Left lung (tissue), 14 donors: ENCODE measurements at places on chromosomes 4 and X. TPM values are rescaled to one million over a fixed set of nuclear protein-coding genes. Genes with fewer than 3 reads are reported as not detected.

GRCh38 chr4:75325318-75325979 is 188.8 kb downstream of the RCHY1 start:
- DNase-seq: no peak

DNA sequence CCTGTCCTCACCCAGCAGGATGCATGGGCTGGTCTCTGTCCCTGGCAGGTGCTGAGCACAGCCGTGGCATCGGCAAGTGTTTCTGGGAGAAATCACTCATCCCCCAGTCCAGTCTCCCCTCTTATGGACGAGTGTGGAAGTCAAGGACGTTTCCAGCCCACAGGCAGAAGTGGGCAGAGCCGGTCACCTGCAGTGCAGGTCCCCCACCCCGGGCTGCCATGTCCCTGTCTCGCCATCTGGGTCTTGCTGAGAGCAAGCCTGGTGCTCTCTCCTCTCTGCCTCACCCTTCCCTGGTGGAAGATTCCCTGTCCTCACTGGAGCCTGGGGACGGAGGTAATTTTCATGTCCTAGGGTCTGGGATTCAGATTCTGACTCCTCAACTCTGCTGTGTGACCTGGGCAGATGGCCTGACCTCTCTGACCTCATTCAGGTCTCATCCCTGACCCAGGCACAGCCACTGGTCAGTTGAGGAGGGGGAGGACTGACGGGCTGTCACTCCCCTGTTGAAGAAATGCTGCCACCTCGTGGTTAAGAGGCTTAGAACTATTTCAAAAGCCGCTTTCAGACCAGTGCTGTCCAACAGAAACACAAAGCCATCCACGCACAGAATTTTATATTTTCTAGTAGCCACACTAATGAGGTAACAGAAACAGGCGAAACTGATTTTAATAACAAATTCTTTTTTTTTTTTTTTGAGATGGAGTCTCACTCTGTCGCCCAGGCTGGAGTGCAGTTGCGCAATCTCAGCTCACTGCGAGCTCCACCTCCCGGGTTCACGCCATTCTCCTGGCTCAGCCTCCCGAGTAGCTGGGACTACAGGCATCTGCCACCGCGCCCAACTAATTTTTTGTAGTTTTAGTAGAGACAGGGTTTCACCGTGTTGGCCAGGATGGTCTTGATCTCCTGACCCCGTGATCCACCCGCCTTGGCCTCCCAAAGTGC is 1.8 kb downstream of the CPZ start:
- DNase-seq: peak; percentile 53

DNA sequence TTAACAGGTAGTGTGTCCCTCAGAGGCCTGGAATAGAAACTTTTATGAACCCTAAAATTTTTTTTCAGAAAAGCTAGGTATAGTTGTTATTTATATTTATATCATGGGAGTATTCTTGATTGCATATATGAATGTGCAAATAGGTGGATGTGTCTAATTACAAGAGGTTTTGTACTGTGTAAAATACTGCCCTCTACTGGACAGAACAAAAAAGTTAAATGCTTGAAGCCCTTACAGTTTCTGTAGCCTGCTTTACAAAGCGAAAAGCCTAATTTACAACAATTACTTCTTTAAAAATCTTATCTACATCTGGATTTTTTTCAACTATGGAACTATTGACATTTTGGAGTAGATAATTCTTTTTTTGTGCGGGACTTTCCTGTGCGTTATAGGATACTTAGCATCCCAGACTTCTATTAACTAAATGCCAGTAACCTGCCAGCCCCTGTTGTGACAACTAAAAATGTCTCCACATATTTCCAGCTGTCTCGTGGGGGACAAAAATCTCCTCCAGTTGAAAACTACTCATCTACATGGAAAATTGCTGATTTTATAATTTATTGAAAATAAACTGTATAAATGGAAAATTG is 35.1 kb downstream of the ENPEP start:
- no peak for DNase-seq

GRCh38 chr4:94813221-94813620 is 55.5 kb downstream of the BMPR1B start:
- DNase-seq: no peak

DNA sequence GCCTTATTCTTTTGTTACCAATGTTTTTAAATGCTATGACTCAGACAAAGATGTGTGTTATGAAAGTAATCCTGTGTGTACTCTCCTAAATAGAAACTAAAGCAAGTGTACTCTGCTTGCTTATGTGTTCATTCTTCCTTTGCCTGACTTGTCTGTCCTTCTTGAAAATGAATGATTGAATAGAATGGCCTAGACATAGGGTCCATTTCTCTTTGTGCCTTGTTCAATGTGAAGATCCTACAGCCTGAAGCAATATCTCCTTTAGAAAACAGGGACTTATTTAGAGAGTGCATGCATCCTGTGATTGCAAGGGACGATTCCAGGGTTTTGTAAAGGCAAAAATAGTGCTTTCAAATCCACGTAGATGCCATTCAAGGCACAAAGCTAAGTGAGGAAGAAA is 343.6 kb upstream of the TACR3 start:
- DNase-seq: no peak

DNA sequence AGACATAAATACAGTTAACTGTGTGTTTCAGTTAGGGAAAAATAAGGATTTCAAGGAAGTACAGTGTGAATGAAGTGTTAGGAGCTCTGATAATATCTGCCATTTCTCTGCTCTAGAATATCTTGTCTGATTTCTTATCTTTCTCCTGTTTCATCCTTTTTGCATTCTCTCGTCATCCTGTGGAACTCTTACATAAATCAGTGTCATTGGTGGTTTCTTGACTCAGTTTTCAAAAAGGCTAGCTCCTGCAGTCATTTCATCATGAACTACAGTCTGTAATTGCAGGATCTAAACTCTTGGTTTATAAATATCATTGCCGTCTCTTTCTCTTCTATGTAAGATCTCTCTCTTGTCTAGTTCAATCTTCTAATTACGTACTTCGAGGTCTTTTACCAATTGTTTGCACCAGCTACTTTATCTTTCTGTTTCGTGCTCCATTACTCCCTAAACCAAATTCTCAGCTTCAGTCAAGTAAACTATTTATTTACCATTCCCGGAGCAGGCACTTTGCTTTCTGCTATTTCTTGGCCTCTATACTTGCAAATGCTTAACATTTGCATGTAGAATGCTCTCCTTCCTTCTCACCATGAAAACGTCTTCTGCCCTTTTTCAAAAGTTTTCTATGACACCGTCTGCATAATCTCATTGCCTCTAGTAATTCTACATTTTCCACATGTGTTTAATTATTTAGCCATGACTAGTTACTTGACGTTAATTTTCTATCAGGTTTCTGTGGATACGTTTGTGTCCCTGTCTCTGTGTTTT is 294.0 kb downstream of the TENM3 start:
- no peak for DNase-seq

DNA sequence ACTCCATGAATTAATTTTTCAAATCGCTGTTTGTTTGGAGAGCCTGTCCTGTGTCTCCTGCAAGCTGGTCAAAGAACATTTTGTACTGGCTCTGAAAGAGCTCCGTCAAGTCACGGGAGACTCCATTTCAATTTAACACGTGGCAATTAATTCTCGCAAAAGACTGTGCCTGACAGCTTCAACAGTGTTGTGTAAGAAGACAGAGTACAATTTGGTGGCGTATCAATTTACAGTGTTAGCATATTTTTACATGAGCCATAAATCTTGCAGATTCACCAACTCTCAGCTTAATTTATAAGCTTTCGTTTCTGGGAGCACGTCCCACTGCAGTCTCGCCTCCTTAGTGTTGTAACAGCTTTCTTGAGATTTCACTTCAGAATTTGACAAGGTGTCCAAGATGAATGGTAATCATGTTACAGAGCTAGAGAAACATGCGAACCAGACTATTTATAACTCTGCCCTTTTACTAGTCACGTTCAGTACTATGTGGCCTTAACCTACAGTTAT is 70.8 kb downstream of the RWDD4 start:
- DNase-seq: peak; percentile 23

DNA sequence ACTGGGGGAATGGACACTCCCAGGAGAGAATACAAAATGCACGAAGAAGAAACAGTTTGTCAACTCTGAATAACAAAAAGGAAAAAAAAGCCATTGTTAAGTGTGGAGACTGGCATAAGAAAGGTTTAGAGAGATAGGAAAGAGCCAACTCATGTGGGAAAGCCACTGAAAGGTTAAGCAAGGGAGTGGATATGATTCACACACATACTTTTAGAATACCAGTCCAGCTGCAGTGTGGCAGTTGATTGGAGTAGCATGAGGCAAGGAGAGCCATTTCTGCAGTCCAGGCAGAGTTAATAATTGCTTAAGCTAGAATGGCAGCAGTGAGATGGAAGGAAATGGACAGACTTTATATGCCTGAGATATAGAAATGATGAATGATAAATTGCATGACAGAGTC is 36.9 kb upstream of the ADAD1 start:
- DNase-seq: no peak

- DNase-seq: peak; percentile 7
Observed at GRCh38 chr4:150510176-150510865, 71.6 kb upstream of the MAB21L2 start.

TAF7L gene
- total RNA-seq: not detected

GRCh38 chrX:135737366-135738071 is 24.1 kb downstream of the CT45A1 start:
- DNase-seq: no peak
